Ecto neural progenitor cell (in vitro differentiated cells): ENCODE measurements at places on chromosomes 6 and 20.

DNA sequence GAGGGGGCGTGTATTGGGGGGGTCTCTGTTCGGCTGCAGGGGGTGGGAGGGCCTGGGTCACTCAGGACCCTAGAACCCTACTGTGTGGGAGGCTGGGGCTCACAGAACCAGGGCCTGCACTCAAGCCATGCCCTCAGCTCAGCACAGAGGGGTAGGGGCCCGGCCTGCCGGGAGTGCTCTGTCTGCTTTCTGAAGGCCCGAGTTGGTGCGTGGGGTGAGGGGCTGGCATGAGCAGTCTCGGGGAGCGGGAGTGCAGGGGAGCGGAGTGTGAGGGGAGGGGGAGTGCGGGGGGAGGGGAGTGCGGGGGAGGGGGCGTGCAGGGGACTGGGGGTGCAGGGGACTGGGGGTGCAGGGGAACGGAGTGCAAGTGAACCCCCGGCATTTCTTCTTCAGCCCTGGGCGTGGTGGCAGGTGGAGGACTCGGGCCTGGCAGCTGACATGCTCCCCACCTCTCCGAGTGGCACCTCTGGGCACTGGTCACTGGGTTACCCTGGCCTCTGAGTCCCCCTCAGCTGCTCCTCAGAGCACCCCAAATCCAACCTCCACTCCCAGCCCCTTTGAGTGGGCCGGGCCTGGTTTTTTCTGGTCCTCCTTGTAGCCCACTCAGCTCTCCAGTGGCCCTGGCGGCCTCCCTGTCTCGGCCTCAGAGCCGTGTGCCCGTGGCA, 1.0 kb downstream of the COL20A1 start:
- DNase-seq: no peak

GRCh38 chr6:53899512-53899911, 104.7 kb downstream of the LRRC1 start:
- no peak for DNase-seq

- no peak for DNase-seq
Observed at GRCh38 chr6:35158520-35158919, 17.4 kb upstream of the TCP11 start.

- DNase-seq: no peak
Observed at GRCh38 chr6:146526192-146526591, 17.4 kb upstream of the RAB32 start.

DNA sequence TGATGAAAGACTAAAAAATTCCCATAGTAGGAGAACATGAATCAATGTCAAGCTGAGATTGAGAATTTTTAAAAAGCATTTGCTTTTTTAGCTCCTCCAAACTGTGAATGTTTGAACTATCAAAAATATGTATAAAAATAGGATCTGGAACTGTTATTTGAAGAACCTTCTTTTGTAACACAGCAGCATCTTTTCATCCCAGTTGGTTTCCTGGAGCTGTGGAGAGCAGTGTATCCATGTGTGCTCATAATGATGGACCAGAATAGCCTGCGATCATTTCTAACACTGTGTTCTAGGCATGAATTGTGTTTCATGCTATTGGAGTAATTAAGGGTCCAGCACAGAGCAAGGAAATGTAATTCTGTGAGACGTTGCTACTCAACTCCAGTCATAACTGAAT, 22.1 kb downstream of the MRAP2 start:
- DNase-seq: no peak

GRCh38 chr6:104653781-104654180, 205.9 kb downstream of the HACE1 start:
- DNase-seq: no peak

GRCh38 chr6:135675026-135675425, 176.5 kb upstream of the PDE7B start:
- no peak for DNase-seq
